Adrenal gland (tissue), 19 donors: ENCODE measurements at places on chromosomes 11 and 22. TPM values are rescaled to one million over a fixed set of nuclear protein-coding genes. Genes with fewer than 3 reads are reported as not detected.

- no peak for DNase-seq
Measured at GRCh38 chr11:8290081-8290810, 26.6 kb upstream of the LMO1 start.

DNA sequence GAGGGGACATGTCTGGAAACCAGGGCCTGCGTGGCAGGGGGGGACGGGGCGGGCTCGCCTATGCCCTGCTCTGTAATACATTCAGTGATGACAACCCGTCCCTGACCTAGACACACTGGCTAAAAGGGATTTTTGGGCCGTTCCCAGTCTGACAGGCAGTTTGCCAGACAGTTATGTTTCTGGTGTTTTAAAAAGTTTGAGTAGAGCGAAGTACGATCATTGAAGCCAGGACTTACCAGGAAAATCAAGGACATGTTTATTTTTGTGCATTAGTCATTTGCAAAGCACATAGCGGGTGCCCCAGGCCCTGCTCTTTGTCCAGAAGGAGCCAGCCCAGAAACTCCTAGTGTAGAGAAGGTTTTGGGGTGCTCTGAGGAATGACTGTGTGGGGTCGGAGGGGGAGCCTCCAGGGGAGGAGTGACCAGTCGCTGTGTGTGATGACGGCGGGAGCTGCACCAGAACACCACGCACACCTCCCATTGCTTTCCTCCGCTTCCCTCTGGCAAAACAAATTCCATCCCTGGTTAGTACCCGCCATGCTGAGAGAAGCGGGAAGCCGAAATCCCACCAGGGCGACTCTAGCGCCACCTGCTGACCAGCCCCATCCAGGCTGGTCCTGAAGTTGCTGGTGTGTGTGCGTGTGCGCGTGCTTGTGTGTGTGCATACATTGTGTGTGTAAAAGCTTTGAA lies 50.8 kb downstream of the FBLN1 start:
- DNase-seq: peak; percentile 78

DNA sequence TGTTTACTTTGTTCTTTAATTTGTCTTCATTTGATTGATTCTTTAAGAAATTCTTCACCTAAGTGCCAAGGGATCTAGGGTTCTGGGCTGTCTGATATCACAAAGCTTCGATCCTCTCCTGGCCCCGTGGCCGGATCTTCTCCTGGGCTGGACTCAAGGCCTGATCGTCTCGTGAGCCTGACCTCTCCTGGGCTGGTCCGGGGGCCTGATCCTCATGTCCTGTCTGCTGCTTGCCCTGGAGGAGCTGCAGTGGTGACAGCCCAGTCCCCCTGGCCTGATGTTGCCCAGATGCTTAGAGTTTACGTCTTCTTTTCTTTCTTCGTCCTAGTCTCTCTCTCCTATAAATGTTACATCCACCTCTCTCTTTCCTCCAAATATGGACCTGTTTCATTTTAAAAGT lies 3.3 kb downstream of the NADSYN1 start:
- DNase-seq: no peak

- DNase-seq: no peak
Measured at GRCh38 chr11:111745719-111746504, 20.3 kb downstream of the PPP2R1B start.

DNA sequence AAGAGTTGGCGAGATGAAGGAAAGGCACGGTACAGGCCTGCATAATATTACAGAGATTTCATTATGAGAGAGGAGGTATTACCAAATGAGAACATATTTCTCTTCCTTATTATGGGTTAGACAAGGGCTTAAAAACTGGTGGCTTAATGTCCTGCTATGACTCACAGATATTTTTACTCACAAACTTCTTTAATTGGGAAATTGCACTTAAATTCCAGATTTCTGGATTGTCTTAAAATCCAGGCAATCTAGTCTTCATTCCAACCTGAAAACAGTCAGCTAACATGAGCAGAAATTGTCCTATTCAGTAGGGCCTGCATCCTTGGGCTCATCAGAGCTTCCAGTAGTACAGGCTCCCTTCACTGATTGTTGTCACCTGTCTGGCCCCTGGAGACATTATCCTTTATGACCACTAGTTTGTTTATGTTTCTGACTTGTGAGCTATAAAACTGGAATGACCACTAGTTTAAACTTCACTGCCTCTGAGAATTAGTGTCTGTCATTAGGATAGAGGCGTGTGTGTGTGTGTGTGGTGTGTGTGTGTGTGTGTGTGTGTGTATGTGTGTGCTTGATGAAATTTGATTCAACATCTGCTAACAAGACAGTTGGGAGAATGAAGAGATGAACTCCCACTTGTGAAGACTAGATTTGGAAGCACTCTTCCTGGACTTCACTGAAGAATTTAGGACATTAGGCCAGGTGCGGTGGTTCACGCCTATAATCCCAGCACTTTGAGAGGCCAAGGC lies 25.1 kb downstream of the DBX1 start:
- DNase-seq: no peak

- no peak for DNase-seq
Measured at GRCh38 chr11:99494065-99494464, 473.3 kb downstream of the CNTN5 start.

DNA sequence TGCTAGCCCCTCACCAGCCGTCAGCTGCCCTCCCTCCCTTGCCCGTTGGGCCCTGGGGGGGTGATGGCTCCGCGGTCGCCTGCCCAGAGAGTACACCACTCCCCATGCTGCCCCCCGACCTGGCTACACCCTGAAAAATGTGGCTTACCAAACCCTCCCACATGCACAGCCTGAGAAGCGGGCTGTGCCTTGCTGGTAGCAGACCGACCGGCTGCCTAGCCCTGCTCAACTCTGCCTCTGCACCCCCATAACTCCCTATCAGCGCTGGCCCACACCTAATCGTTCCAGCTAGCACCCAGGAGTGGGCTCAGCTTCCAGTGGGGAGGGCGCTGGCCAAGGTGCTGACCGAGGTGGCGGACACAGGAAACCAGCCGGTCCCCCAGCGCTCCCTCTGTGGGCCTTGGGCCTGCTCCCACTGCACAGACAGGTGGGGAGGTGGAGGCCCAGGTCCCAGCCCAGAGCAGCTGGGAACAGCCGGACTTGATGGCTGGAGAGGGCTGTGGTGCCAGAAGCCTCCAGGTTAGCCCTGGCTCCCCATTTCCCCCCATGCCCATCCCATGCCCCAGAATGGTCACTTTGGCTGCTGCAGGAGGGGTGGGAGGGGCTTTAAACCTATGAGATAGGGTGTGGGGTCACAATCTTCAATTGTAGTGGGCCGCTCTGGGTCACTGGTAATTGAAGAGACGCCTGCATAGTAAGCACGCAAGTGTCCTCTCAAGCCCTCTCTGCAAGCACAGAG lies 32.1 kb upstream of the PRODH start:
- DNase-seq: no peak

- no peak for DNase-seq
Measured at GRCh38 chr22:45709866-45710265, 38.2 kb downstream of the ATXN10 start.

TRIM68 gene
- 23.3 TPM for total RNA-seq

DLG2 gene
- 55.0 TPM for total RNA-seq

KIRREL3 gene
- not detected for total RNA-seq

SSH3 gene
- total RNA-seq: 10.8 TPM
